ENCODE measurements at places on chromosomes 6 and 20.

GRCh38 chr6:155165029-155165710 lies 98.6 kb upstream of the CLDN20 start:
- no peak for DNase-seq

GRCh38 chr6:123808556-123808955 lies 4.9 kb downstream of the NKAIN2 start:
- no peak for DNase-seq

- DNase-seq = no peak
These were observed 963.3 kb upstream of the GJE1 start for GRCh38 chr6:141169419-141169818.

- DNase-seq = no peak
These were observed 107.9 kb upstream of the CARMIL1 start for GRCh38 chr6:25171301-25171700.

DNA sequence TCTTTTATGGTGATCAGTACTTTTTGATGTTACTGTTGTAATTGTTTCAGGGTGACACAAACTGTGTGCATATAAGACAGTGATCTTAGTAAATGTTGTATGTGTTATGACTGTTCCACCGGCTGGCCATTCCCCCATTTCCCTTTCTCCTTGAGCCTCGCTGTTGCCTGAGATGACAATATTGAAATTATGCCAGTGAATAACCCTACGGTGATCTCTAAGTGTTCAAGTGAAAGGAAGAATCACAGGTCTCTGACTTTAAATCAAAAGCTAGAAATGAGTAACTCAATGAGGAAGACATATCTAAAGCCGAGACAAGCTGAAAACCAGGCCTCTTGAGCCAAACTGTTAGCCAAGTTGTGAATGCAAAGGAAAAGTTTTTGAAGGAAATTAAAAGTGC lies 32.3 kb downstream of the TULP4 start:
- no peak for DNase-seq
